ENCODE measurements at places on chromosomes 3 and 15.

- DNase-seq: peak; percentile 91
Measured at GRCh38 chr3:133943639-133944141, 48.0 kb upstream of the RAB6B start.

DNA sequence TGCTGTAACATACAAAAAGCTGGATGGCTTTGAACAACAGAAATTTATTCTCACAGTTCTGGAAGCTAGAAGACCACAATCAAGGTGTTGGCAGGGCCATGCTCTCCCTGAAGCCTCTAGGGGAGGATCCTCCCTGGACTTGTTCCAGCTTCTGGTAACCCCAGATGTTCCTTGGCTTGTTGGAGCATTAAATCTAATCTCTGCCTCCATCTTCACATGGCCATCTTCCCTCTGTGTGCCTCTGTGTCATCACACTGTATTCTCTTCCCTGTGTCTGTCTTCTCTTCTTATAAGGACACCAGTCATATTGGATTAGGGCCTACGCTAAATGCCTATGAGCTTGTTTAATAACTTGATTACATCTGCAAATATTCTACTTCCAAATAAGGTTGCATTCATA lies 109.5 kb downstream of the STAG1 start:
- DNase-seq: no peak

GRCh38 chr3:132284781-132285619 lies 32.2 kb upstream of the ACP3 start:
- no peak for DNase-seq

DNA sequence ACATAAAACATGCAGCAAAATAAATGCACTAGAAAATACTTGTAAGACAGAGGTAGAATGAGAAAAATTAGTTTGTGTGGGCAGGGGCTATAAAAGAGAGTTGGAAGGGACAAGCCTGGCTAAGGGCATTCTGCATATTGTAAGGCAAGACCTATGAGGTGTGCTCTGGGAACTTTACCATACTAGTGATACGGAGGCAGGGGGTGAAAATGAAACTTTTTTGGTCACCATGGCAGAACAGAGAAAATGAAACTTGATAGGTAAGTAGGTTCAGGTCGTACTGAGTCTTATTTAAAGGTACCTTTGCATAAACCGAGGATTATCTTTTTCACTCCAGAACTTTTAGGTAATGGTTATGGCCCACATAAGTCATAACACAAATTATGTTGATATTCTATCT lies 74.7 kb upstream of the ACKR4 start:
- DNase-seq: no peak

DNA sequence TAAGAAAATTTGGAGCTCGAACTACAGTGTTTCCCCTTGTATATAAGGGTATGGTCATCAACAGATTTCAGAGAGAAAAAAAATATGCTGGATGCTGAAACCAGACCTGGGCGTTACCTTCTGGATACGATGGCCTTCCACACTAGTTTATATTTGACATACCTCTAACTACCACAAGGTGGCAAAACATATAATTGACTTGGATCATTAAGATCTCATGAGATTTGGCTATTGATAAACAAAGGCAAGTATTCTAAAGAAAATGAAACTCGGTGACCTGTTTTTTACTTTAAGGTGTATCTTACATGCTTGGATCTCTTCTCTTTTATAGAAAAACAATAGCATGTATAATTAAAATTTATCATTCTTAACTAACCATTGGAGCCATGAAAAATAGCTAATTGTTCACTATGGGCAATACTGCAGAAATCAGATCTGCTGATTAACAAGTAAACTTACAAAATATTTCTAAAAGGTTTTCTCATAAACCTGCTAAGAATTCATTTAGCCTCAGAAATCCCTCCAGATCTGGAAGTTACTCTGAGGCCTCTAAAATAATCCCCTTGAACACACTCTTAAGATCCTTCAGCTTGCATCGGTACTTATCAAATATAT lies 300.6 kb upstream of the KCNH8 start:
- no peak for DNase-seq

DNA sequence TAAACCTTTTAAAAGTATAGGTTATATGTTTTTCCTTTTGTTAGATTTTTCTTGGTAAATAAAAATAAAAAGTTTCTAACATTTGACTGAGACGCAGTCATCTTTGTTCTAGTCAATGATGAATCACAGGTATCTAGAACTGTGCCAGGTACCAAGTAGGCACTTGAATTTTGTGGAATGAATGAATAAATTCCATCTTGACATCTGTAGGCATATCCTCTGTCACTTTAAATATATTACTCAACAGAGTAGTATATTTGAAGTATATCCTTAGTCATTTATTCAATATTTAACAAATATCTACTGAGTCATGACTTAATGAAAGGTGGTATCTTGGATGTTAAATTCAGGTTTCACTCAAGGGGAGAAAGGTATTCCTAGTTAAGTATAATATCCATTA lies 828.4 kb downstream of the TUSC7 start:
- no peak for DNase-seq

DNA sequence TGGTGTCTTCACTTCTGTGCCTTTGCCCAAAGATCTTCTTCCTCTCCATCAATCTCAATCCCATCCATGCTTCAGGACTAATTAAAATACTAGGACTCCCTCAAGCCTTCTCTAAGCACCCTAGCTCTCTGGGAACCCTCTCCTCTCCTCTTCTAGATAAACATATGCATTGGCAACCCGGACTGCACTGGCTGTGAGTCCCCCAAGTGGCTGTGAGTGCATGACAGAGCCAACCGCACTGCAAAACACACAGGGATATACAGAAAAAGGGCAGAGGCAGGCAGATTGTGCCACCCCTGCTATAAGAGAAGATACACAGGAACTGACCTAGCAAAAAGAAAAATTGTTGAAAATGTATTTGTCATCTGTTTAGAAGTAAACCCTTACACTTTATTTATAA lies 457.1 kb downstream of the MFSD1 start:
- no peak for DNase-seq

GRCh38 chr3:127652246-127652995 lies 20.3 kb upstream of the ABTB1 start:
- peak; percentile 22 for DNase-seq

GRCh38 chr3:152445212-152445611 lies 176.5 kb downstream of the MBNL1 start:
- DNase-seq: no peak

GRCh38 chr3:137174514-137174913 lies 216.7 kb downstream of the IL20RB start:
- no peak for DNase-seq

DNA sequence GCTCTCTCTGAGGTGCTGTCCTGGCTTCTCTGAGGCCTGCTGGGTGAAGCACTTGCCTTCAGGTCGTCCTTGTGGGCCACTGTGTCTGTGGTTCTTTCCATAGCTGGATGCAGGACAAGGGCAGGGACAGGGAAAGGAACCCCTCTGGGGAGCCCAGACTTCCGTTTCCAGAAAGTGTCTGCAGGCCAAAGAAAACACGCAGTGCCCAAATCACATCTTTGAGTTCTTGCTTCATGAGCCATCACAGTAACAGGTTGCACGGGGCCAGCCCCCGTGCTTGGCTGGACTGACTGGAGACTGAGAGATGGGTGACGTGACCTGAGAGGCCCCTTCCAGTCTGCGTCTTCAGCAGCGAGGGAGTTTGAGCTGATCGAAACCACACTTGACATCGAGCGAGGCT lies 115.8 kb downstream of the GABRG3 start:
- no peak for DNase-seq

GRCh38 chr15:41553731-41554130 lies 5.3 kb upstream of the TYRO3 start:
- DNase-seq: no peak

DNA sequence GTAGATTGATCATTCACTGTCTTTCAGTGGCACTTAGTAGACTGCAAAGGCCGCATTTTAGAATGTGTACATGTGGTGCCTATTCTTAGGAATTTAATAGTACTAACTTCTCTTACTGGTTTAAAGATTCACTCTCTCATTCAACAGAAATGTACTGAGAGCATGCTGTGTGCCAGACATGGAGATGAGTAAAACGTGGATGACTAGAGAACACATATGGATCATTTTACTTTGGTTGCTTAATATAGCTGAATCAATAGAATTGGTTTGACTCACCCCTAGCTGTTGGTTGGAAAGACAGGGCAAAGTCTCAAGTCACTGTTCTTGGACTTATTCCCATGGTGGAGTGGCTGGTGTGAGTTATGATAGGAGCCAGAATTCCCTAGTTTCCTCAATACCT lies 109.1 kb upstream of the TNFAIP8L3 start:
- DNase-seq: no peak

GRCh38 chr15:45126535-45127158 lies 3.0 kb downstream of the DUOXA1 start:
- no peak for DNase-seq

- no peak for DNase-seq
Measured at GRCh38 chr15:85879334-85880163, 84.8 kb upstream of the KLHL25 start.

GRCh38 chr3:25619382-25619781 lies 45.3 kb downstream of the TOP2B start:
- DNase-seq: no peak

DNA sequence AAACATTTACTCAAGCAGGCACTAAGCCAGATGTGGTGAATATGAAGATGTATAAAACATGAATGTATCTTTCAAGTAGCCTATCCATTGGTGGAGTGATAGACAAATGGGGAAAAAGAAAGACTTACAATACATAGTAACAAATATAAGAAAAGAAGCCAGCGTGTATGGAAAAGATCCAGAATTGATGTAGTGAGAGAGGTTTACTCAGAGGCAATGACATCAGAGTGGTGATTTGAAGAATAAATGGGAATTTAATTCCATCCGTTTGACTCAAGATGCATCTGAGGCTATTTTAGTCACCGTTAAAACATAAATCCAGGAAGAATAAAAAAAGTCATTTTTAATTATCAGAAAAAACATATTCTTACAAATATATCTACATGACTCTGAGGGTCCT lies 162.6 kb downstream of the IL1RAP start:
- DNase-seq: no peak

- no peak for DNase-seq
Measured at GRCh38 chr3:22263042-22263441, 512.0 kb upstream of the ZNF385D start.

DNA sequence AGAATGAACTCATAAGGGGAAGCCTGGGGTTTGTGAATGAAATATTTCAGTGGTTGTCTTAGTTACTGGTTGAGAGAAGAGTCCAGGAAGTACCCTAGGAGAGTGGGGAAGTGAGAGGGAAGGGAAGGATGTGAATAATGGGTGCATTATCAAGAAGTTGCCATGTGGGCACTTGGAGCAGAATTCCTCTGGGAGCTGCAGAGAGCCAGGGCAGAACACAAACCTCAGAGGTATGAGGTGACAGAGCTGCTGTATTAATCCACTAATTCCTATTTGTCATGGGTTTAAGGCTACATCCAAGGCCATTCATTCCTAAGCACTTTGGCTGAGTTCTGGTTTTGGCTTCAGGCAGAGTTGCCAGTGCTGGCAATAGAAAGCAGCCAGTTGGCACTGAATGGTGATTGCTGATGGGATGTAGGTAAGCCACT lies 29.0 kb downstream of the NDUFB4 start:
- DNase-seq: no peak

DNA sequence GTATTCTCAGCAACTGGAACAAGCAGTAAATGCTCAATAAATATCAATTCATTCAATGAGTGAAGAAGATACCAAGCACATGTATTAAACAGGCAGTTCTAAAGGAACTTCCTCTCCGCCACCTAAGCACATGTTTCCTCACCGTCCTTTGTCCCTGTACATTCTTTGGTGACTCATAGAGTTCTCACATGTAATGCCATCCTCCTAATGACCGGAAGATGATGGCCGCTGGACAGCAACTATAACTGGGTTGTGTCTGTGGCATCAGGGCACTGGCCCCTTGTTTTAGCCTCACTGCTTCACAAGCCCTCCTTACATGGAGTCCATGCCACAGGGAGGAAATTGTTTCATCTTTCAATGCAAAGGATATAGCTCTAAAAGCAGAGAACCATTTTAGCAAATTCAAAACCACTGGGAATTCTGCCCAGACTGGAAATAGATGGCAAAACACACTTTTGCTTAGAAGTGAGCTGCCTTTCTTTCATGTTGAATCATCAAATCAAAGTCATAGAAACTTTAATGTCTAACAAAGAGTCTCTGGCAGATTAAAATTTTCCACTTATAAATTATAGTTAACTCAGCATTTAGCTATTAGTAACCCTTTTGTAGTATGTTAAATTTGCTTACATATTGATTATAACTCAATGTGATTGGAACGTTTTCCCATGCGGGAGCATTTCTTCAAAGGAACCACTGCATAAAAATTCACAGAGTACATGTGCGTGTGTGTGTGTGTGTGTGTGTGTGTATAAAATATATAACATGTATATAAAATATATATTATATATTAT lies 74.1 kb downstream of the GAP43 start:
- DNase-seq: no peak

DNA sequence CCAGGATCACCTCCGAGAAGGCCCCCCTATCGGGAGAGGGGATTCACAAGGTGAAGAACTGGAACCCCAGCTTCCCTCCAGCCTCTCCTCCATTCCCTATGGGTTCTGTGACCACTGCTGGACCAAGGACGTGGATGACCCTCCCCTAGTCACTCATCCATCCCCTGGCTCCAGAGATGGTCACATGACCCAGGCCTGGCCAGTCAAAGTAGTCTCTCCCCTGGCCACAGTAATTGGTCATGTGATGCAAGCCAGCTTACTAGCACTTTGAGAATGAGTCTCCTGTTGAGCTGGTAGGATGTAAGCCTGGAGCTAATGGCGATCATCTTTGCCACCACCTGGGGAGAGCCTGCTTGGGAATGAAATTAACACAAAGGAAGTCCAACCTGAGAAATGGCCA lies 3.9 kb downstream of the CAMK1 start:
- no peak for DNase-seq

GRCh38 chr3:99686955-99687612 lies 48.7 kb downstream of the COL8A1 start:
- DNase-seq: no peak

- no peak for DNase-seq
Measured at GRCh38 chr15:69909719-69910444, 187.8 kb downstream of the TLE3 start.

DNA sequence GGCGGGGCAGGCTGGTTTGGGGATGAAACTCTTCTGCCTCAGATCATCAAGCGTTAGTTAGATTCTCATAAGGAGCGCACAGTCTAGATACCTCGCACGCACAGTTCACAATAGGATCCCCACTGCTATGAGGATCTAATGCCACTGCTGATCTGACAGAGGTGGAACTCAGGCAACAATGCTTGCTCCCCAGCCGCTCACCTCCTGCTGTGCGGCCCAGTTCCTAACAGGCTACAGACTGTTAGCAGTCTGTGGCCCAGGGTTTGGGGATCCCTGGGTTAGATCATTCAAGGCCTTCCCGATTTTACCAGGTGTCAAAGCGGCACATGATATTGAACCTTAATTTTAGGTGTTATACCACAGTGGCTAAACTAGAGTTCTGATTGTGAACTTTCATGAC lies 232.8 kb downstream of the UBE2E2 start:
- DNase-seq: no peak

DNA sequence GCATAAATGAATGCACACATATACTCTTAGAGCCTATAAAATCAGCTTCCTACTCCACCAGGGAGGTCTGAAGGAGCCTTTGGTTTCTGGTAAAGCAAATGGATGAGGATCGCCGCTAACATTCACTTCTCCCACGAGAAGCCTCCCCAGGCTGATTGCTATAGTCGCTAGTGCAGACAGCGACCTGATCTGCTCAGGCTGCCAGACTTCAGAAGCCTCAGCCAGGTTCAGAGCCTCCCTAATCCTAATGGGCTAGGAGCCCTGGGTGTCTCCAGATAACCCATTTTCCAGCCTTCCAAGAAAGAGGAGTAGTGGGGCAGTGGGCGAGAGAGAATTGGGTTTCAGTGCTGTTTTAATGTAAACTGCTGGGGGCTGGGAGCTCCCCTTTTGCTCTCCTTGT lies 35.4 kb downstream of the TPM1 start:
- no peak for DNase-seq

- no peak for DNase-seq
Measured at GRCh38 chr3:59017617-59017984, 32.2 kb downstream of the CFAP20DC start.
